Activated CD4-positive, alpha-beta T cell treated with anti-CD3 and anti-CD28 coated beads for 48 hours (primary cell): ENCODE measurements at places on chromosomes 5 and 9.

DNA sequence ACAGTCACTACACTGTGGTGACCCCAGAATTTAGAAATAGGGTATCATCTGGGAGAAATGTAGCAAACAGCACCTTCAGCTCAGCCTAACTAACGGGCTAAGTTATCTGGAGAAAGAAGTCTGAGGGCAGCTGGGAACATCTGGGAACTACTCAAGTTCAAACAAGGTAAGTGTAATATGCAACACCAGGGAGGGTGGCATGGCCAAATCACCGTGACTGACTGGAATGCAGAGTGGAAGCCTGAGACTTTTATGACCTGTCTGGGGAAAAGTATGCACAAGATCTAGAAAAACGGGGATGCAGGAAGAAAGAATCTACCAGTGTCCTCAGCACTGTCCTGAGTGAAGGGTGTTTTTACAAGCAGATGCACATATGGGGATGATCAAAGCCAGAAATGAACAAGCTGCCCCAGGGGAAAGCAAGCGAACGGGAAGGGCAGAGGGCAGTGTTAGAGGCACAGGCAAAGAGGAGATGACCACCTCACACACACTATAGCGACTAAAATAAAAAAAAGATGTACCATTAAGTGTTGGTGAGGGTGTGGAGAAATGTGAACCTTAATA lies 59.9 kb downstream of the SERINC5 start:
- no peak for DNase-seq

DNA sequence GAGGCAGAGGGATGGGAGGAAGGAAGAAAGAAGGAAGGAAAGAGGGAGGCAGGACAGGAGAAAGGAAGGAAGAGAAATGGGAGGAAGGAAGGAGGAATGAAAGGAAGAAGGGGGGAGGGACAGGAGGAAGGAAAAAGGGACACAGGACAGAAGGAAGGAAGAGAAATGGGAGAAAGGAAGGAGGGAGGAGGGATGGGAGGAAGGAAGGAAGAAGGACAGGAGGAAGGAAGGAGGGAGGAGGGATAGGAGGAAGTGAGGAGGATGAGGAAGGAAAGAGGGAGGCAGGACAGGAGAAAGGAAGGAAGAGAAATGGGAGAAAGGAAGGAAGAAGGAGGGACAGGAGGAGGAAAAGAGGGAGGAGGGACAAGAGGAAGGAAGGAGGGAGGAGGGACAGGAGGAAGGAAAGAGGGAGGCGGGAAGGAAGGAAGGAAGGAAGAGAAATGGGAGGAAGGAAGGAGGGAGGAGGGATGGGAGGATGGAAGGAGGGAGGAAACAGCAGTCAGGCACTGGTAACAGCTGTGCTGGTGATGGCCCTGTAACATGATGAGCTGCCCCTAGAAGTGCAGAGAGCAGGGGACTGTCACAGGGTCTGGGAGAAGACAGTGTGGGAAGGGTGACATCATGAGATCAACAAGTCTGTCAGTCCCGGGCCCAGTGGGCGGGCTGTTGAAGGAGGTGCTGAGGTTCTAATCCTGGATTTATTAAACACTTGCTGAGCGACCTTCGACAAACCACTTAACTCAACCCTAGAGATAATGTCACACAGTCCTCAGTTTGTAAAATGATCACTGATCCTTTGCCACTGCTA lies 10.7 kb upstream of the IRX1 start:
- no peak for DNase-seq

- DNase-seq = no peak
Observed at GRCh38 chr9:80208696-80209095, 636.9 kb downstream of the TLE4 start.

GRCh38 chr9:20244271-20244670 lies 378.0 kb downstream of the MLLT3 start:
- DNase-seq = no peak

DNA sequence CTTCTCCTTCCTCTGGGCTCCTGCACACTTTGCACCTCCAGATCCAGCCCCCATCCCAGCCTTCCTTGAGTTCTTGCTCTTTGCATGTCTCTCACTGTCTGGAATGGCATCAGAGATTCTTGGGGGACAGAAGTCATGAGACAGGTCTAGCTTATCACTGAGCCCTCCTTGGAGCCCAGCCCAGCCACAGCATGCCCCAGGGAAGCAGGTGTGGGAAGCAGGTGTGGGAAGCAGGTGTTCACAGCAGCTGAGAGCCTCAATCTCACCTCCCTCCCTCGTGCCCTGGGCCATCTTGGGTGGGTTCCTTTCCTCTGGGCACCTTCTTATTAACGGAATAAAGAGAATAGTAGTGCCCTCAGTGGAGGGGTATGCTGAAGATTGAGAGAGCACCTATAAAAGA lies 27.2 kb downstream of the SLC6A7 start:
- DNase-seq = no peak

- DNase-seq = no peak
Observed at GRCh38 chr5:57937025-57937424, 454.4 kb upstream of the ACTBL2 start.

DNA sequence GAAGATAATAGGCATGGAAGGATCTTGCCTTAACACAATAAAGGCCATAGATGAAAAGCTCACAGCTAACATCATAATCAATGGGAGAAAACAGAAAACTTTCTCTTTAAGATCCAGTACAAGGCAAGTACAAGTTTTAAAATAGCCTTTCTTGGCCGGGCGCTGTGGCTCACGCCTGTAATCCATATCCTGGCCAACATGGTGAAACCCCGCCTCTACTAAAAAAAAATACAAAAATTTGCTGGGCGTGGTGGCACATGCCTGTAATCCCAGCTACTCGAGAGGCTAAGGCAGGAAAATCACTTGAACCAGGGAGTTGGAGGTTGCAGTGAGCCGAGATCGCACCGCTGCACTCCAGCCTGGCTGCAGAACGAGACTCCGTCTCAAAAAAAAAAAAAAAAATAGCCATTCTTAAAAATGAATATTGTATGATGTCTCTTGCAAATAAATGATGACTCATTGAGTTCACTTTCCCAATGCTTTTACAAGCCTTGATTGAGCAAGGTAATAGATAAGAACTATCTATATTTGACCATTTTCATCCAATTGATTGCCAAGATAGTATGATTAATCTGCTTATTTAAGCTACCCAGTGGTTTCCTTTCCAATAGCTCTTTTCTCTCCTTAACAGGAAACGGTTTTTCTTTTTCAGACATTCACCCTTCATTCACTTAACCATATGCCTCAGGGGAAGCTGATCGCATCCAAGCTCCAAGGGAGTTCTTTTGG lies 15.8 kb downstream of the CCDC152 start:
- DNase-seq = no peak

DNA sequence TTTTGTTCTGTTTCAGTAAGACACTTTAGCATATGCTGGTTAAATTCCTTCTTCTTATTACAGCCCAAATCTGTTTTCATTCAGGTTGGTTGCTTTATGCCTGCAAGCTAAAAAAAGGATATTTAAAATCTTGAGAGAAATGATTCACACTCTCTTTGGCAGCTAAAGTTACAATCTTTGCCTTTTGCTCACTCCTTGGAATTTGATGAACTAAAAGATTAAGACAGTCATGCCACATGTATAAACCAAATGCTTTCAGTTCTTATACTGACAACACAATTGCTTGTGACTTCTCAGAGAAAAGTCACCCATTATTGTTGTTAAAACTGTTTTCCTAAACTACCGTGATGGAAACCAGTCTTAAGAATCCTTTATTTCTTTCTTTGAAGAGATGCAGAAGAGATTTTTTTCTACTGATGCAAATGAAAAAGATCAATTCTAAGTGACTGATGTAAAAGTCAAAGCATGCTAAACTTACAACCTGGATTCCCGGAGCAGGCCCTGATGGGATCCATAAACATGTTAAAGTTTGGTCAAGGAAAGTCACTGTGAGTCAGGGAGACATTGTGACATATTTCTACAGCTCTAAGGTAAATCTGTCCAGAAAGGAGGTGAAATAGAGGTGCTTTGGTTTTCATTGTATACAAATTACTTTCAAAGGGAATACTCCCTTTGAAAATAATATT lies 144.2 kb upstream of the CDH10 start:
- no peak for DNase-seq

DNA sequence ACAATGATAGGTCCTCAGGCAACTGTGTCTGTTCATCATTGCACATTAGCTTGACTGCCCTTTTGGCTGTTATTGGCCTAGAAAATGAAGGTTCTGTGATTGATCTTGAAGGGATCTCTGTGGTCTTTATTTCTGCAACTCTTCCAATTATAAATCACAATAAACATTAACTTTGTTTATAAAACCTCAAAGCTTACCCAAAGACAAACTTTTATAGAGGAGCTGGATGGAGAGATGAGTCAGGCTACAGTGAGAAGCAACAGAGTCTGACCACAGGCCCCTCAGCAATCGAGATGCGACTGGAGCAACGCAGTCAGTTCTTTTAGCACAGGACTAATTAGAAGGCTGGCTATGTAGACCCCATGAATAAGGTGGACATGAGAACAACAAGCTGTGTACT lies 5.3 kb downstream of the MACROH2A1 start:
- no peak for DNase-seq
